NCI-H1417 treated with DMSO at 0.1 percent for 48 hours (cell line): ENCODE measurements at places on chromosomes 7 and 10.

- DNase-seq, result no peak
Measured at GRCh38 chr7:93574269-93574645, 267 bp downstream of the CALCR start.

- no peak for DNase-seq
Measured at GRCh38 chr7:50138101-50138500, 45.1 kb upstream of the ZPBP start.

DNA sequence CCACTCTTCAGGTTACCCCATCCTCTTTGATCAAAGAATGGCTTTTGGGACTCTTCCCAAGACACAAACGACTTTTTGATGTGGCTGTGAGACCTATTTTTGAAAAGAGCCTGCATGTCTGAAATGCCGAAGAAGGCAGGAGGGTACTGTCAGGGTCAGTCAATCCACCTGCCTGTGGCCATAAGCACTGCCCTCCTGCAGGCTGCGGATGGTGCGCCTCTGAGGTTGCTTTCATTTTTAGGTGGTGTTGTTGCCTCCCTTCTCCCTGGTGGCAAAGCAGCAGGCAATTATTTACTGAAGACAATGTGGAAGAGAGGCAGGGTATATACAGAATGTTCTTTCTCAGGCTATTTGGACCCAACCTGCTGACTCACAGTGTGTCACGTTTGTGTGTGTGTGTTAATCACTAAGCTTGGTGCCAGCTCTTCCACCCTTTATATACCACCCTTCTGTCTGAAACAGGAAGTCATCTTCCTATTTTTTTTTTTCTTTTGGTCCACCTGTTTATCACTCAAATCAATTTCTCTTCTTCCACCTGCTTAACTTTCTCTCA is 1421.2 kb upstream of the CELF2 start:
- no peak for DNase-seq

DNA sequence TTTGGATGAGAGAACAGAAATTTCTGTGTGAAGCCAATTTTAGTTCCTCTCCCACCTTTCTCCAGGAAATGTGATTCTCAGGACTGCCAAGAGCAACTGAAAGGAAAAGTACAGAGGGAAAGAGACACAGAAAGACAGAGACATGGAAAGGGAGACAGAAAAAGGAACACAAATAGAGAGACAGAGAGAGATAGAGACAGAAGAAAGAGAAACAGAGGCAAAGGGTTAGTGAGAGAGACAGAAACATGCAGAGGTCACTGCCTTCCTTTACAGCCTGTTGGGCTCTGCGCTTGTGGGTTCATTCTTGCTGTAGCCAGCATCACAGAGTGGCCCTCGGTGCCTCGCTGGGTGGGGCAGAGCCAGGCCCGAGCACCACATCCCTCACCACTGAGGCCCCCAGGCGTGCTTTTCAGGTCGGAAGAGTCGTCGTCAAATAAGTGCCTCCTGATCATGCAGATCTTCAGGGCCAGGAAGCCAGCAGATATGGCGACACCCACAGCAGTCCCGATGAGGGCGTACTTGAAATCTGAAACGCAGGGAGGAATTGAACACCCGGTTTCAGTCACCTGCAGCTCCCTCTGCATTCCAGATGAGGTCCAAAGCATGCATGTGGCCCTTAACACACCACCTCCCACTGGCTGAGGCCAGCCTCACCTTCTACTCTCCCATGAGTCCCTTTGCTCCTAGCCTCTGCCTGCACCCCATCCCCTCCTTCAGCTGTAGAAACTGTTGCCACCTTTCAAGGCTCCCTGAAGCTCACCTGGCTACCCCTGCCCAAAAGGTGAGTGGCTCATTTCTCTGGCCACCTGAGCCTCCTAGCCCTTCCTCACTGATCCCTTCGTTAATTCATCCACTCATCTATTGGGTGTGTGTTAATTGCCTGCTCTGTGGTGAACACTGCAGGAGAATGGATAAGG is 21.4 kb downstream of the TMEM273 start:
- no peak for DNase-seq

- no peak for DNase-seq
Measured at GRCh38 chr7:128744366-128744905, 5.3 kb downstream of the CALU start.

- no peak for DNase-seq
Measured at GRCh38 chr7:151380199-151381097, 29.4 kb downstream of the WDR86 start.
